ENCODE measurements at places on chromosomes 2 and 18.
A peak's percentile ranks its signal among the peaks of the same experiment; 100 is the strongest.

GRCh38 chr18:27378431-27379095, 193.5 kb upstream of the CHST9 start:
- DNase-seq: peak; percentile 74

DNA sequence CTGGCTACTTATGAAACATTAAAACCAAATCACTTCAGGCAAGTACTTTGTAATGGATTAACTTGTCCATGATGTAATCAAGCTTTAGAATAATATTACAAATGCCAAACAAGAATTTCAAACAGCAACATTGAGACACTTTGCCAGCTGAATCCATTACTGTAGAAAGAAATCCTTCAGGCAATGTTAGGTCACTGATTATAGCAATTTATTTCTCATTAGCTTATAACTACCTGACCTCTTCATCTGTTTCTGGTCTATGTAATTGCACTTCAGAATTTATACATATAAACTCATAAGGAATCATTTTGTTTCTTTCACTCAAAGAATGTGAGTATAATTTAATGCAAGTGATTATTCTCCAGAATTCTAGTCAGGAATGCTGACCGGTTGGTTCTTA, 692.6 kb upstream of the TMEFF2 start:
- no peak for DNase-seq

DNA sequence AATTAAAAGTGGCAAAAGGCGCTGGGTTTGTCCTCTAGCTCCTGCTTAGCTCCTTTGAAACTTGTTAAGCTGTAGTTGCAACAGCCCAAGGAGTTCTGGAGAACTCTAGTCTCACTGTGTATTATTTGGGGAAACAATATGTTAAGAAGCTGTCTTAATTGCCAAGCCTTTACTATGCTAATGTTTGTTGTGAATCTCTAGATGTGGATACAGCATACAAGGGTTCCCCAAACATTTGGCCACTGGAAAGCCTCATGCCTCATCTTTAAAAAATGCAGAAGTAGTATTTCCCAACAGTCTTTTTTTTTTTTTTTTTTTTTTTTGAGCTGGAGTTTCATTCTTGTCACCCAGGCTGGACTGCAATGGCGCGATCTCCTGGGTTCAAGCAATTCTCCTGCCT, 236.7 kb downstream of the PRKCE start:
- DNase-seq: no peak

GRCh38 chr2:24105816-24106215, 17.3 kb downstream of the PFN4 start:
- no peak for DNase-seq

DNA sequence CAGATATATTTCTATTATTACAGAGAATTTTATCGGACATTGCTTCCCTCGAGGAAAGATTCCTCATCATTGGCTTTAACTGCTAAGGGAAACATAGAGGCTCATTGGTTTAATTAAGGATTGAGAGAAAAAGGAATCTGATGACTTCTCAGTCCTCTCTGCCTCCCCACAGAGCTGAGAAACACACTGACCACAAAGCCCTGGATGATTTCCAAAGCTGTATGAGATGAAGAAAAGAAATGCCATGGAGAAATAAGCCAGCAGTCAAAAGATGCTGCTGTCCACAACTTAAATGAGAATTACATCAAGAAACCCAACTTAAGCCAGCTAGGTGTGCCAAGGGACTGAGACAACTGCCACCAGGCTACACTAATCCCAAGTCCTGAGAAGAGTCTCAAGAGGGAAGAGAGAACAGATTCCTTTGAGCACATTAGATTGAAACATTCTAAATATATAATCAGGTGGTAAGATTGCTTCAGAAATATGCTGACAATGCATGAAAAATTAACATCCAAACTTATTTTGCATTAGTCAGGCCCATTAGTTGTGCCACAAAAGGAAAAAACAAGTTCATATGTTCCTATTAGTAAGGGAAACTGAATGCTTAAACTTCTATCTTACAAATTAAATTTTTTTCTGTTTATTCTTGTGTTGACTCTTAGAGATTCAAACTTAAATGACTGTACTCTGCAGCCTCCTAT, 308.1 kb upstream of the CYRIA start:
- DNase-seq: peak; percentile 17

- DNase-seq: no peak
These were observed 358.1 kb upstream of the SYT4 start for GRCh38 chr18:43635397-43635796.

DNA sequence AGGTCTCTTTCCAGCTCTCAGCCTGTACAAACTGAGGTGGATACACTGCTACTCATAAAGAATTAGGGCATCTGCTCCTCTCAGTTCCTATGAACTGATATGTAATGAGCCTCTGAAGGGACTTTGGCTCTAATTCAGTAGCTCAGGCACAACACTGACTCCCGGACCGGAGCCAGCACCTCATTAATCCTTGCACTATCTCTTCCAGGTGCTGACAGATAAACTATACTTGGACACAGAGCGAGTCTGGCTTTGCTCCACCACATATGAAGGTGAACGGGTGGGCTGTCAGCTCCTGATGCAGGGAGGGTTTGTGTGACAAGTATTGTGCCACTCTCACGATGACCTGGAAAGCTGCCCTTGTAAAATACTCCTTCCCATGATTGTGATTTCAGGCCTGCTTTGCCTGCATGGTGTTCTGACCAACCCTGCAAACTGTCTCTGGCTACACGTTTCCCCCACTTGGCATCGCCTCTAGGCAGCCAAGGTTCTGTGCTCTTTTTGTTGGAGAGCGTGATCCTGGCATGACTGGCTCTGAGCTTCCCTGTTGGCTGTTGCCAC, 111.6 kb upstream of the LMAN1 start:
- DNase-seq: no peak

GRCh38 chr2:129870685-129871241, 108.7 kb upstream of the RAB6C start:
- DNase-seq: no peak

- DNase-seq: no peak
These were observed 69.8 kb downstream of the NFATC1 start for GRCh38 chr18:79465392-79465991.

DNA sequence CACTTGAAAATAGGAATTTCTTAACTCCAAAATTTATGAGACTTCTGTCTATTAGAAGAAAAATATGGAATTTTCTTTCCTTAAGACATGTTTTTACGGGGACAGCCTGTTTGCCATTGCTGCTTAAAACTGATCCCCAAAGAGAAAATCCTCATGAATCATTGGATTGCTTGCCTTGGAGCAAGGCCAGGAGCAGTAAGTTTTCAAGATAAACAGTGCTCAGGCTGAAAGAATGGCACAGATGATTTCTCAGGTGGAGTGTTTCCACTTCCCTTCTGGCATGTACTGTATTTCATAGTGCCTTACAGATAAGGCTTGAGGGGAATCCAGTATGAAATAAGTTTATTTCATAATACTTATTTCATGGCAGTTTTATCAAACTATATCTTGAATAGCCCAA, 74.3 kb upstream of the MMADHC start:
- DNase-seq: peak; percentile 41

GRCh38 chr2:219444566-219445091, 10.0 kb downstream of the SPEG start:
- DNase-seq: no peak

DNA sequence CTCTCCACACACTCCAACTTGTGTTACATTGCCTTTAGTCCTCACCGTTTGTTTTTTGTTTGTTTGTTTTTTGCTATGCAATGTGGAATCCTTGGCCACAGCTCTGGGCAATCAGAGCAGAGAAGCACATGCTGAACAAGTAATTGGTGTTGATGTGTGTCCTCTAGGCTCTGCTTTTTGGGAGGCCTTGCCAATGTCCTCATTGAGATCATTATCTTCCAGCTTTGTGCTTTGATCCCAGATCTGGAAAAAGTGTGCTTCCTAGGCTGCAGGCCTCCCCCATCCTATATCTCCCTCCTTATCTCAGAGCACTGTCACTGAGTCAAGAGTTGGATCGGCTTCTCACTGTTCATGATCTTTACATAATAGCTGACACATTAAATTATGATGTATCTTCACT, 25.9 kb downstream of the OSR1 start:
- no peak for DNase-seq

DNA sequence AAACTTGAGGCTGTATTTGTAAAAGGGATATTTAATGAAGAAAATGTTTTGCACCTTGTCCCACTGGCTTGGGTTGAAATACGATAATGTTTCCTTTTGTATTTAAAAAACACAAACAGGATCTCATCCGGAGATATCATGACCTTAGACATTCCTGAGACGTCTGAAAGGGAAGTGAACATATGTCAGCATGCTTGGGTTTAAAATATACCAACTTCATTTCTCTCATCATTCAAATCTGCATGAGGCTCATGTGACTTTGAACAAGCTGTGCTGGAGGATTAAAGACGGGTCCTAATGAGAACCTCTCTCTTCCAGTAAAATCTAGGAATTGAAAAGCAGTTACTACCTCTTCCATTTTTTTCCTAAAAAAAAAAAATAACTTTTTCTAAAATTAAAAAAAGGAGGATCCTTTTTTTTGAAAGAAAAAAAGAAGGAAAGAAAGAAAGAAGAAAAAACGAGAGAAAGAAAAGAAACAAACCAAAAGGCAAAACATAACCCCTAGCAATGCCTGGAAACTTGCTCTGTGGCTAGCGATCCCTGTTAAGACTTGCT, 106.8 kb upstream of the ZFP36L2 start:
- no peak for DNase-seq

- DNase-seq: no peak
These were observed 7.1 kb upstream of the CEP68 start for GRCh38 chr2:65049010-65049639.

DNA sequence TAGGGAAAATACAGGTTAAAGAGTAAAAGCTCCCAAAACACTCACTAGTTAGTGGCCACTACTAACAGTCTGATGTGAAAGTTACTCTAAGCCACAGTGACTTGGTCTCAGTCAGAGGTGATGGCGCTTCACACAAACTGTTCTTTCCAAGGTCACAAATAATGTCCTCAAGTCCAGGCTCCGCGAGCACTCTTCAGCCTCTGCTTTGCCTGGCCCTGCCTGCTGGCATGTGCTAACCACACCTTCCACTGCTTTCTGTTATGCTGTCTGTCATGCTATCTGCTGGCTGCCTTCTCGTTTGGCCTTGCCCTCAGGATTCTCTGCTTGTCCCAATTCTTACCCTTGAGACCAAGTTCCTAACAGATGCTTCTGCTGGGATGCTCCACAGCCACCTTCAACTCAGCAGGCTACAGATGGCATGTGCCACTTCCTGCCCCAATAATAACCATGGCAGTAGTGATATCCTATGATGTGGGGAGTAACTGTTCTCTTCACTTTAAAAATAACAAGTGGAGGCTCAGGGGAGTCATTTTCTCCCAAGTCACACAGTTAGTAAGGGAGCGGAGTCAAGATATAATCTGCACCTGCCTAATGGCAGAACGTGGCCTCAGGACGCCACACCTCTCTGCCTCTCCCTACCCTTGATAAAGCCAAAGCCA, 75.7 kb downstream of the ZAP70 start:
- no peak for DNase-seq

DNA sequence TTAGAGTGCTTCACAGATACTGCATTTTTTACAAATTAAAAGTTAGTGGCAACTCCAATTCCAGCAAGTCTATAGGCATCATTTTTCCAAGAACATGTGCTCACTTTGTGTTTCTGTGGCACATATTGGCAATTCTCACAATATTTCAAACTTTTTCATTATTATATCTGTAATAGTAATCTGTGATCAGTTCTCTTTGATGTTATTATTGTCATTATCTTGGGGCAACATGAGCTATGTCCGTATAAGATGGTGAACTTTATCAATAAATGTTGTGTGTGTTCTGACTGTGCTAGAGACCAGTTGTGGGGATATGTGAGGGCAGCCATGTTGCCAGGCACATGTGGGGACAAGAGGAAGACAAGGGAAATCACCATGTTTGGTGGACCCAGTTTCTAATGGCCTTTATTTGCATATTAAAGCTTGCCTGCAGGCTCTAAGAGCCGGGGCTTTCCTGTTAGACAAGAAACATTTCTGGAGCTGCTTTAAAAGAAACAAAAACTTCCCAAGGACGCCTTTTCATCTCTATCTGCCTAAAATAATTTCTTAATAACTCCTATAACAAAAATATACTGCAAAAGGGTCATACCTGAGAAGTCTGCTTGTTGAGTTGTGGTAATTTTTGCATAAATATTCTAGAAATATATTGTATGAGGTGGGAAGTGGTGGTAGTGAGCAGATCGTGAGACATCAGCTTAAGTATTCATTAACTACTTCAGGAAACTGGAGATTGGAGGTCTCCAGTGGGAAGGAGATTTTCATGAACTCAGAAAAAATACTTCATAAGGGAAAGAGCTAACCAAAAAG, 37.2 kb downstream of the KYNU start:
- no peak for DNase-seq

DNA sequence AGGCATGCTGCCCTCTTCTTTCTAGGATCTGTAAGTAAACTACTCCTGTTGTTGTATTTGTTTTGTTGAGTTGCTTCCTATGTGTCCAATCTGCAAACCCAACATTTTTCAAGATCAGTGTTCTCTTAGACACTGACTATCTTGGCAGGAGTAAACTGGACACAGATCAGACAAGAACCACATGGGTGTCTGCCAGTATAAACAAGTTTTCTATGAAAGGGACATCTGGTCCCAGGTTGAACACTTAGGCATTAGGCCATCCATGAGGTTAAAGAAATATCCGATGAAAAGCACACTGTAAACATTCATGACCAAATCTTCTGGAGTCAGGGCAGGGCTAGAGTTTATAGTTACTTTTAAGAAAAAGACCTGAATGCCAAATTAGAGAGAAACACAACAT, 441.8 kb downstream of the NYAP2 start:
- DNase-seq: no peak

DNA sequence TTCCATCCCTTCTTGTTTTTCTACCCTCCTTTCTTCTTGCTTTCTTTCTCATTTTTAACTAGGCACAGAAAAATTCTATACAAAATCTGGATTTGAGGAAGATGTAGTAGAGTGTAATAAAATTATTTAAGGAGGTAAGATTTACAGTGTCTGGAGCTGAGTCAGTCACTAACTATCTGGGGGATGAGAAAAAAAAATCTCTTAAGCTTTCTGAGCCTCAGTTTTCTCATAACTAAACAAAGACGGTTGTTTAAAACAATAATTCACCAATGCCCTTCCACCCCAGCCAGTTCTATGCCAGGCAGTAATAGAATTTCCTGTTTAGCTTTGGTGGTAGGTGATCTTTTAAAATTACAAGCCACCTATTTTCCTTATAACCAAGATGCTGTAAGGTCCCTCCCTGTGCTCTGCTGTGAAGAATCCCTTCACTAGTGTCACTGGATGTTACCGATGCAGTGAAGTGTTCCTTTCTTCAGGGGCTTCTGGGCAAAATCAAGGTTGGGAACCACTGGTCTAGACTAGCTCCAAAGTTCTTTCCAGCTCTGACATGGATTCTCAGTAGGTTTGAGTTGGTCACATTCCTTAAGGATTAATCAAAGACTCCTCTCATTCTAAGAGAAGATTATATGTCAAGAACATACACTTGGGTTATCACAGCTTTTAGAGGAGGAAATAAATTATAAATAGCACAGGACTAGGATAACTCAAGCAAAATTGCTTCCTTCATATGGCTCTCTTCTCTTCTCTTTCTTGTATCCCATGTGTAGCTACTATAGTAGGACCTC, 289.0 kb downstream of the CDH2 start:
- DNase-seq: no peak

GRCh38 chr2:46347648-46348280, 50.6 kb downstream of the EPAS1 start:
- DNase-seq: no peak

GRCh38 chr2:30707304-30707903, 99.8 kb downstream of the CAPN13 start:
- no peak for DNase-seq

GRCh38 chr2:36800381-36800780, 103.9 kb downstream of the VIT start:
- no peak for DNase-seq

Data from MG63 (cell line).